Activated CD4-positive, alpha-beta T cell treated with anti-CD3 and anti-CD28 coated beads, Interleukin-2, amount 50 U/mL, for 48 hours (primary cell): ENCODE measurements at places on chromosomes 5 and 9.

- no peak for DNase-seq
Observed at GRCh38 chr9:86471171-86471815, 117.1 kb upstream of the TUT7 start.

- DNase-seq = no peak
Observed at GRCh38 chr5:137136991-137137632, 362.0 kb downstream of the SPOCK1 start.

DNA sequence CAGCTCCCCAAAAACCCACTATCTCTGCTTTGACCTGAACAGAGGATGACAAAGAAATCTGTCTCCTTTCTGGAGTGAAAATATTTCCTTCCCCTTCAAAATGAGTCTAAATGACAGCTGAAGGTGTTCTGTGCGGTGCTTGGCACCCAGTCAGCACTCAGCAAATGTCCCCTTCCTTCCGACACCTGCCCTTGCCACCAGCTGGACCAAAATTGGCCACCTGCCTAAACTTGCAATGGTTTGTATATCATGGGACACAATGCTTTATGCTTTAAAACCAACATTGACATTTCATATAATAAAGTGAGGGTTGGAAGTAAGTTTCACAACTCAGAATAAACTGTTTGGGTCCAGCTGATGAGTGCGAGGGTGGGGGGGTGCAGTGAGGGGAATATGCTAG lies 7.5 kb upstream of the TTC1 start:
- no peak for DNase-seq

DNA sequence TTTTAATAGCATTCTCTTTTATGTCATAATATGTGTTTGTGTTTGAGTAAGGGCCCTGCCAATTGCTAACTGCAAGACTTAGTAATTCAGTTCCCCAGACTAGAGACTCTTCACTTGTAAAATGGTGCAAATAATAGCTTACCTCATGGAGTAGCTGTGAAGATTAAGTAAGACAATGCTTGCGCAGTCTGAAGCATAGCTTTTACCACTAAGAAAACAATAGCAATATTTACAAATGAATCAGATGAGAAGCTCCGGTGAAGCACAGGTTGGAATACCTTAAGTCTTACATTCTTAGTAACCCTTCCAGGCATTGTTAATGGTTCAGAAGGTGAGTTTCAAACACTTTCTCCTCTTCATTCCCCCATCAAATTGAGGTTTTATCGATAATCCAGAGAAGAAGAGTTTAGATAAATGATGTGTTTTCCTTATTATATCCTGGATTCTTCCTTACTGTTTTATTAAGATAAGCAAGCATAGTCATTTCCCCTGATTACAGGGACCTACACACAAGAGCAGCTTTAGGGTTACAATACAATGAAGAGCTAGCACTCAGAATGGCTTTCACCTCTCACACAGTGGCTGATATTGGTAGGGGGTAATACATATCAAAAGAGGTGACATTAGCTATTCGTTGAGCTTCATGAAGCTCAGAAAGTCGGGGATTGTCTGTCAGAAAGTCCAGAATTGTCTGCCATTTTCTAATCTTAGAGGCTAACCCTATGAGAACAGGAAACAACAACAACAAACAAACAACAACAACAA lies 96.4 kb upstream of the EDIL3 start:
- DNase-seq = no peak

GRCh38 chr9:122941582-122942234 lies 888 bp downstream of the RABGAP1 start:
- no peak for DNase-seq

- no peak for DNase-seq
Observed at GRCh38 chr5:151054709-151055108, 26.1 kb downstream of the TNIP1 start.

- no peak for DNase-seq
Observed at GRCh38 chr5:6342689-6343315, 35.5 kb downstream of the MED10 start.

- no peak for DNase-seq
Observed at GRCh38 chr9:74526215-74526614, 29.1 kb downstream of the RORB start.

- no peak for DNase-seq
Observed at GRCh38 chr9:137035507-137035834, 3.6 kb upstream of the FUT7 start.

GRCh38 chr9:114077162-114077837 lies 800 bp downstream of the AMBP start:
- DNase-seq = no peak
